CD4-positive, alpha-beta T cell treated with Interleukin-2 at 100 ng/mL for 4 hours (primary cell): ENCODE measurements at places on chromosomes 7 and 10.
A peak's percentile ranks its signal among the peaks of the same experiment; 100 is the strongest.

DNA sequence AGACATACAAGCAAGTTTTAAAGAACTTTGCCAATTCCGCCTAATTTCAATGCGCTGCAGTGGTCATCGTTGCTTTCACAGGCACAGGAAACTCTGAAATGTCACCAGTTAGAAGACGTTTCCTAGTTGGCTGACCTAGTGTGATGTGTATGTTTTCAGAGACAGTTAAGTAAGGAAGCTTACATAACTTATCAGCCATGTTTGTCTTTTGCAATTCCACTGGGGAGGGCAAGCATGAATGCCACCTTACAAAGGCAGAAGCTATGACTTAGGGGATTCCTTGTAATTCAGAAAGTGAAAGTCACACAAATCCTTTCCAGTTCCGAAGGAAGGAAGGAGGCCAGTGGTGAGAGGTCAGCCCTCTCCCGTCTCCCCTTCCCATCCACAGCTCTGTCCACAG lies 15.0 kb upstream of the NPS start:
- no peak for DNase-seq

- DNase-seq, result no peak
Observed at GRCh38 chr10:123409426-123409825, 255.2 kb downstream of the BUB3 start.

DNA sequence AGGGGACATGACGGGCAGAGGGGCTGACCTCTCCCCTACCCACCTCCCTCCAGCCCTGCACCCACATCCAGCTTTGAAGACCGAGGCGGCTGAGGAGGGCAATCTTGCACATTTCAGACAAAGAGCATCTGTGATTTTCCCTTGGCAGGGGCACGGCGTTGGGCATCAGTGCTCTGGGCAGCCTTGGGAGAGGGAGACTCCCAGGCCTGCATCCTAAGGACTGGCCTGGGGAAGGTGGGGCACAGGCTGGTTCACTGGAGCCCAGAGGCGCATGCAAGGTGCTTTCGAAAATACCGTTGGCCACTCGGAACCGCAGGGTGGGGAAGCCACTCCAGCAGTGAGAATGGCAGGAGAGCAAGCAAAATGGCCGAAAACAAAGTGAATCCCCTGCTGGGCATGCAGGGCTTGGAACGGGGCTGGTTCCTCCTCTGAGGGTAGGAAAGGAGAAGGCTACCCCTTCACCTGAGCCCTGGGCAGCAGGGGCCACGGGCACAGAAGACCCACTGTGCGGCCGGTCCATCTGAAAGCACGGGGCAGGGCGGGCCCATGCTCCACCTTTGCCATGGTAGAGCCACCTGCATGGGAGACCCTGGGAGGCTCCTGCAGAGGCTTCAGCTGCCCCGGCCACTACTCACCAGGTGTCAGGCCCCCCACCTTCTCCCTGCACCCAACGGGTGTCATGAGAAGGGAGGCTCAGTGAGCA lies 49.8 kb downstream of the EBF3 start:
- DNase-seq, result no peak

GRCh38 chr7:129807863-129808262 lies 144.9 kb downstream of the UBE2H start:
- DNase-seq, result no peak

- DNase-seq, result no peak
Observed at GRCh38 chr7:131203291-131203976, 124.2 kb upstream of the MKLN1 start.

DNA sequence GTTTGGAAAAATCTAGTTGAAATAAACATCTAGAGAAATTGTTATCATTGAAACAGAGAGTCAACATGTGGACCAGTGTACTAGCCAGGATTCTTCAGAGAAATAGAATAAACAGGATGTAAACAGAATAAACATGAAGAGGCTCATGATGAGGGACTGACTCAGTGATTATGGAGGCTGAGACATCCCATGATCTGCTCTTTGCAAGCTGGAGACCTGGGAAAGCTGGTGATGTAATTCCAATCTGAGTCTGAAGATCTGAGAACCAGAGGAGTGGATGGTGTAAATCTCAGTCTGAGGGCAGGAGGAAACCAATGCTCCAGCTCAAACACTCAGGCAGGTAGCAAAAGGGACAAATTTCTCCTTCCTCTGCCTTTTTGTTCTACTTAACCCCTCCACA lies 62.9 kb upstream of the FAM180A start:
- DNase-seq, result no peak

- DNase-seq, result no peak
Observed at GRCh38 chr7:39661960-39662359, 38.6 kb downstream of the RALA start.

DNA sequence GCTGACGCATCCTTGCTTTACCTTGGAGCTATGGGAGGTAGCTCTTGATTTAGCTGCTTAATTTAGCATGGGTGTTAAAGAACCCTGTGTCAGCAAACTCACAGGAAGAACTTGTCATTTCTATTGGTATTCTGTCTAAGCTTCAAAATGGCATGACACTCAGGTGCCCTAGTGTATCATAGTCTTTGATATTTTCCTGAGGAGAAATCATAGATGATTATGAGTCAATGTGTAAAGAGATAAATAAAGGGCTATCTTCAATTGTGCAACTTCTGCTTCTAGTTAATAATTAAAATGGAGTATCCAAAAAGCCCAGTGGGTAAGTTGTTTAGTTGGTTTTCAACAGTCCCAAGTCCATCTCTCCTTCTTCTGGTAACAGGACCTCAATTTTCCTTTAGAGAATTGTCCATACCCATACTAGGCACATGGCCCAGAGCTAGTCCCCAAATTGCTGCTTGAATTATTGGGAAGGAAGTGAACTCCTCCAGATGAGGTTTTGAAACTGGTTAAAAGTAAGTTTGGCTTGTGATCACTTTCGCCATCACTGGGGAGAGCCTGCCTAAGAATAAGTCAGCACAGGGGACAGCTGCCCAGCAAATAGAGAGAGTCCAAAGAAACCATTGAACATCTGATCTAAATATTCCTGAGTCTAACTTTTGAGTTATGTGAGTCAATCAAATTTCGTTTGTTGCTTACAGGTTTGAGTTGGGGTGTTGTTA lies 169.0 kb upstream of the PHYHIPL start:
- no peak for DNase-seq

- DNase-seq, result no peak
Observed at GRCh38 chr10:19847321-19847720, 31.1 kb downstream of the PLXDC2 start.

DNA sequence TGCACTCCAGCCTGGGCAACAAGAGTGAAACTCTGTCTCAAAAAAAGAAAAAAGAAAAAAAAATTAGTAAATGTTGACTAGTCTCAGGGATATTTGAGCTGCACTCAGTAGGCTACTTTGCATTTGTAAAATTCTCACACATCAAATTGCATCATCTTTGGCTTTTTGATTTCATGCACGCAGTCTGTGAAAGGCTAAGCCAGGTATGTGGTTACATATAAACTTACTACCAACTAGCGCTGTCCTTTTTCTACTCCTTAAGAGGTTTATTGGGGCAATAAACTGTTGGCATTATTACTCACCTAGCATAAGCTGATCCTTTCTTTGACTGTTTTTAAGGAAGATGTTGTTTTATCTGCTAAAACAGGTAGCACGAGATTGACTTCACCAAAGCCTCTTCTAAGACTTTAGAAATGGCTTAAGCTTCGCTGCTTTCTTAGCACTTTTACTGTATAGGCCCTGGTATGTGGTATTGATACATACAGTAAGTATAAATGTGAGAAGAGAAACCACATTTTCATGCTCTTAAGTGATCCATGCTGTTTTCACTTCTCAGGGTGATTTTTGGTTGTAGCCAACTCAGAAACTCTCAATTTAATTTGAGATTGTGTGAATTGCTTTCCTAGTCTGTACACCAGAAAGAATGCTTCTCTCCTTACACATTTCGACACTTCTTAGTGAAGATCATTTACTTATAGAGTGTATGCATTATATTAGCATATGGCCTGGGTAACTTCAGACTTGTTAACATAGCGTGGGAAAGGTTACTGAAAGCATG lies 323.9 kb downstream of the AUTS2 start:
- DNase-seq, result no peak

DNA sequence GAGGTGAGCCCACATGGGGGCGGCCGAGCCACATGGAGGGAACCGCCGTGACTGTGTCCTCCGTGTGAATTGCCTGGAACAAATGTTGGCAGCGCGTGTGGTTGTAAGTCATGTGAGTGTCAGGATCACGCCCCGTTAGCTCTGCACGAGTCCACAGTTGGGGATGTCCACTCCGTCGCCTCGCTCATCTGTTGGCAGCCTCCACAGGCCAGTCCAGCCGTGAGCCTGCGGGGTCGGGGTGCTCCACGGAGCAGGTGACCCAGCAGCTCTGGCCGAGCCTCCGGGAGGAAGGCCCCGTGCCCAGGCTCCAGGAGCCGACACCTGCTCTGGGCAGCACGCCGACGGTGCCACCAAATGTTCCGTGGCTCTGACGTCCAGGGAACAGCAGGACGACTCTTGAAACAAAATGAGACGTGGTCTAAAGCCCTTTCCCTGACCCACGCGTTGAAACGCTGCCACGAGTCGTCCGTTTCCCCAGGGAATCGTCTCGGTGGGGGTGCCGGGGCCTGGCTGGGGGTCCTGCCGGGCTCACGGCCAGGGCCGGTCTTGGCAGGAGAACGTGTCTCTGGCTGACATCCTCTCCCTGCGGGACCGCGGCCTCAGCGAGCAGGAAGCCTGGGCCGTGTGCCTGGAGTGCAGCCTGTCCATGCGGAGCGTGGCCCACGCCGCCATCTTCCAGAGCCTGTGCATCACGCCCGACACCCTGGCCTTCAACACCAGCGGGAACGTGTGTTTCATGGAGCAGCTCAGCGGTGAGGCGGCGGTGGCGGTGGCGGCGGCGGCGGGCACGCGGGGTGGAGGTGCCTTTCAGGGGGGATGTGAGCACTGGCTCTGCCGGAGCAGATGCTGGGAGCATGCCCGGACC lies 7.0 kb downstream of the KNDC1 start:
- no peak for DNase-seq

GRCh38 chr7:105003275-105003674 lies 10.7 kb upstream of the KMT2E start:
- peak; percentile 65 for DNase-seq

- no peak for DNase-seq
Observed at GRCh38 chr7:113209449-113210203, 91.3 kb upstream of the SMIM30 start.

GRCh38 chr10:72250666-72251065 lies 23.1 kb upstream of the DDIT4 start:
- DNase-seq, result no peak

DNA sequence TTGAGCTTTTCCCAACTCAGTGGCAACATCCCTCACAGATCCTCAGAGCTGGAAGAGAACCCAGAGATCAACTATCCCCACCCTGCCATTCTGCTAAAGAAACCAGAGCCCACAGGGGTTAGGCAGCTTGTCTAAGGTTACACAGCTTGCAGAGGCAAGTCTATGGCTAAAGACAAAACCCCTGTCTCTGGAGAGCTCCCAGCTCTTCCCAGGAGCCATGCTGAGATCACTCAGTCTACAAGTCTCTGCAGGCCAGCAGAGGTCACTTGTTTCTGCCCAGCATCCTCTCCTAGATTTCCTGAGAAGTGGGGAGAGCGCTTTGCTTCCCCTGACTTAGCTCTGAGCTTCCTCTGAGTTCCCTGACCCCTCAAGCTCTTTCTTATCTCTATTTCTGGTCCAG lies 28.5 kb upstream of the LOXL4 start:
- no peak for DNase-seq

GRCh38 chr10:1654247-1654646 lies 83.1 kb downstream of the ADARB2 start:
- no peak for DNase-seq

DNA sequence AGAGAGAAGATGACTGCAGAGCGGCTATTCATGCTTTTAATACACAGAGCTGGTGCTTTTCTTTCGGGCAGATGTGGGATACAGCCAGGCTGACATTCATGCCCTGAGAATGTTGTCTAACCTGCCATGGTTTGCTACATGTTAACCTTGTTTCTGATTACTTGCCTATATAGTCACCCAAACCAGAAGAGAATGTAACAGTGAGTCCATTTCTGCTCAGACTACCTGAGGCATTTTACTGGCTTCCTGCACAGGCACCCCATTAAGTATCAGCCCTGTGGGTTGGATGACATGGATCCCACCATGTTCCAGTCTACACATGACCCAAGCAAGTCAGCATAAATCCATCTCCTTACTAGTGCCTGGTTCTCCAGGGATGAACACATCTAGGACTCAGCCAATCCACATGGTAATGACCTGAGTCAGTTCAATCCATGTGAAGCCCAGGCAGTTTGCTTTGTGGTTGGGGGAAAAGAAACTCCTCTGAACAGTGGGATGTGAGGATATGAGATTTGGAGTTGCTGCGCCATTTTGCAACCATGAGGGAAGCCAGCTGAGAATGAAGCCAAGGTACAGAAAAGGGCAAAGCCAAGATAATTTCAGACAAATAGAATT lies 55.7 kb upstream of the MKX start:
- DNase-seq, result no peak

GRCh38 chr7:8386926-8387550 lies 46.4 kb upstream of the NXPH1 start:
- DNase-seq, result no peak

DNA sequence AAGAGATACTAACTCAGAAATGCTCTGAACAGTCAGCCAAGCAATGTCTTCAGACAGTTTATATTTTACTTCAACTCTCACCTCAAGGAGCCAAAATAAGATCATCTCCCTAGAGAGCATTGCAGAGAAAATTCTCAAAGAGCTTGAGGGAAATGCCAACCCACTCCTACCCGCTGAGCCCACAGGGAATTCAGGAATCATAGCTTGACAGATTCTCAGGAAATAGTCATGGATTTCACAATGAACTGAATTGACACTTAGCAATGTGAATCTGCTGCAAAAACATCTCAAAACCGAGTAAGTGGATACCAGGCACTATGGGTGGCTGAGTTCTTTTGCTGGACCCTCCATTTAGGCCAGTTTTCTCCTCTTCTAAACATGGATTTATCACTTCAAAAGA lies 9.8 kb upstream of the PLAC9 start:
- no peak for DNase-seq

- DNase-seq, result no peak
Observed at GRCh38 chr10:74384615-74385183, 233.7 kb downstream of the ADK start.

GRCh38 chr7:50533866-50534265 lies 31.3 kb downstream of the DDC start:
- DNase-seq, result no peak

DNA sequence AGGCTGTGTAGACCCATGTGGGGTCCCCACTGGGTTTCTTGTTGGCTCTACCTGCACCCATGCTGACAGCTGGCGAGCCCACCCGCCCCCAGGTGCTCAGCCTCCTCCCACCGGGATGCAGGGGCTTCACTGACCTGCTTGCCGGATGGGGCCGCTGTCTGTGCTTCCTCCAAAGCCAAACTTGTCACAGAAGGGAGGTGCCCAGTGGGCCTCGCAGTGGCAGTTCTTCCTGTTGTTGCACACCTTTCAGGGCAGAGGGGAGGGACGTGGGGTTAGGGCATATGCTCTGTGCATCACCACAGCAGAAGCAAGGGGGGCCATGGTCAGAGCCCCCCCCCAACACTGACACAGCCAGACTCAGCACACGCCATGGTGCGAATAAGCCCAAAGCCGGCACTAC lies 146.5 kb downstream of the FANK1 start:
- no peak for DNase-seq

DNA sequence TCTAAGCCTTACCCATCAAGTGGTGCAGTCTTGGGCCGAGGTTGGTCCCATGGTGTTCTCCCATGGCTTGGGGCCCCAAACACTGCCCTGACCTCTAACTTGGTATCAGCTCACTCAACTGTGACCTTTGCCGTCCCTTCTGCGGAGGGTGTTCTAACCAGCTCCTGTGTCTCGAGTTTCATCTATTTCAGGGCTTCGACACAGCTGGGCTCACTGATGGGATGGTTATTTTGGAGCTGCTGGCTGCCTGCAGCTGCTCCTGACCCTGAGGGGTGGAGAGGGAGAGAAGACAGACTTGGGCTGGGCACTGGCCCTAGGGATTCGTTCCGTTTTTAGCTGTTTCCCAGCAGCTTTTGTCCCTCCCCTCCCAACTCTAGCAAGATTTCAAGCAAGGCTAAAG lies 86.9 kb downstream of the NEURL1 start:
- DNase-seq, result no peak
